ENCODE measurements at places on chromosomes 1 and 21.

DNA sequence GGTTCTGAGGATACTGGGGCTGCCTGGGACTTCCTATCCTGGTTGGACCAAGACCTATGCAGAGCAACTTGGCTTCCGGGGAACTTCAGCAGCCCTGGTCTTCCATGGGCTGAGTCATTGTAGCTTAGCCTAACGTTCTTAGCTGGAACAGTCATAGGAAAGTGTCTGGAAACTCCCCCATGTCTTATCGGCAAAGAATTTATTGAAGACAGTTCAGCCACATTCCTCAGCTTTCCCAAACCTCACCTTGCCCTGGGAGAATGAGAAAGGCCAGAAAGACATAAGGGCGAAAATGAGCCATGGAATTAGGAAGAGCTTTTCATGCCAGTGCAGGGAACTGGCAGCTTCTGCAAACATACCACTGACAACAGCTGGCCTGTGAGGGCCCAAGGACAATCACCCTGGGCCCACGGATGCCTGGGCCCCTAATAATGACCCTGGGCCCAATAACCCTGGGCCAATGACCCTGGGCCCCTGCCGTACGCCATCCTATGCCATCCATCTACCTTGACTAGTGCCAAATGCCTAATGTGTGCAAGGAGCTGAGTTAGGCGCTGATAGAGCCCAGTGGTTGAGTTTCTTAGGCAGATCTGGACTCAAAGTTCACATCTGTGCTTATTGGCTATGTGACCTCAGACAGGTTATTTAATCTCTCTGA lies 114.4 kb upstream of the GADD45A start:
- DNase-seq = no peak

DNA sequence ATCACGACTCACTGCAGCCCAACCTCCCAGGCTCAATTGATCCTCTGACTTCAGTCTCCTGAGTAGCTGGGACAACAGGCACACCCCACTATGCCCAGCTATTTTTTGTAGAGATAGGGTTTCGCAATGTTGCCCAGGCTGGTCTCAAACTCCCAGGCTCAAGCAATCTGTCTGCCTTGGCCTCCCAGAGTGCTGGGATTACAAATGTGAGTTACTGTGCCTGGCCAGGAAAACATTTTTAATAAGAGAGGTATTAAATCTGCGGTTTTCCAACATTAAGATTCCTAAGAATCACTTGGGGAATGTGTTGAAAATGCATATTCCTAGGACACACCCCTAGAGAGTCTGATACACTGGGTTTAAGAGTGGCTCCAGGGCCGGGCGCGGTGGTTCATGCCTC lies 8.7 kb downstream of the CSF1 start:
- no peak for DNase-seq

DNA sequence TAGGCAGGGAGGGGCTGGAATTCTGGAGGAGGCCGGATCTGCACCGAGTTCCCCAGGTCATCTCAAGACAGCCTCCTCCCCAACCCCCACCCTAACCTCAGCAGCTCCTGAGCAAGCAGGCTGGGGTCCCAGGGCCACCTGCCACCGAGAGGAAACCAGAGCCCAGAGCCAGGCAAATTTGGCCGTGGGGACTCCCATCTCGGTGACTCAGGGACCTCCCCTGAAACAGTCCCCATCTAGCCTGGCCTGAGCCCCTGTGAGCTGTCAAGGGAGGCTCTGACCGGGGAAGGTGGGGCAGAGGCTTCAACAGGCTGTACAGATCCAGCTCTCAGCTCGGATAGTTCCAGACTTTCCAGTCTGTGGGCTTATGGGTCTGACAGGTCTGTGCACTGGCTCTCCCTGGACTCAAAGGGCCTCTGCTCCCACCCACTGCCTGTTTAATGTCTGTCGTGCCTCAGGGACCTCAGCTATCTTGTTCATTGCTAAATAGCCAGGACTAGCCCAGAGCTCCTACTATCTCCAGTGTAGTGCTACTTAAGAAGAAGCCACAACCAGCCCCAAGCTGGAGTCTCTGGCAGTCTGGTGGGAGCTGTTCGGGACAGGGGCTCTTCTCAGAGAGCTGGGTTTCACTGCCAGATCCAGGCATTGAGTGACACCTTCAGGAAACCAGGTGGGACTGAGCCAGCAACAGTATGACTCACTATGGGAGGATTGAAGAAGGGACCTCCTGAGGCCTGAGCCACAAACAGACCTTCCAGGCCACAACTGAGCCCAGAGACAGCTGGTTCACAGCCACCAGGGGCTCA lies 25.6 kb downstream of the MATN1 start:
- no peak for DNase-seq

DNA sequence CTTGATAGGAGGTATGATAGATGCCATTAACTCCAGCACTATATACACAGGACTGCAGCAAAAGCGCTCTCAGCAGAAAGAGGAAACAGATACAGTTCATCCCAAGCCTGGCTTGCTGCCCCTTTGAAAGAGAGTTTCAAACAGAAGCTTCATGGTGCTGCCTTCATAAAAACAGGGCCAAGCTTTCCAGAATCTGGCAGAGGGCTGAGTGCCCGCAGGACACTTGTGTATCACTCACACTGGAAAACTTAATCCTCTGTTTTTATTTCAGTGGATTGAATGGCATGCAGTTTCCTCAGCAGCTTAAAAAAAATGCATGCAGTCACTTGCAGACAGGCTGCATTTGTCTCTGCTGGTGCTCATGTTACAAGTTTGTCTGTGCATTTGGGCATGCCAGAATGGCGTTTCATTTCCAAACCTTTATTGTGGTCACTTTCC lies 40.4 kb downstream of the KCNJ15 start:
- DNase-seq = no peak

- DNase-seq = no peak
Measured at GRCh38 chr1:24905355-24905978, 24.6 kb downstream of the RUNX3 start.

- no peak for DNase-seq
Measured at GRCh38 chr1:209567698-209568175, 15.8 kb upstream of the CAMK1G start.

GRCh38 chr1:224333309-224333926 lies 3.4 kb upstream of the NVL start:
- DNase-seq = no peak

- no peak for DNase-seq
Measured at GRCh38 chr1:22633697-22634463, 2.5 kb upstream of the C1QA start.

DNA sequence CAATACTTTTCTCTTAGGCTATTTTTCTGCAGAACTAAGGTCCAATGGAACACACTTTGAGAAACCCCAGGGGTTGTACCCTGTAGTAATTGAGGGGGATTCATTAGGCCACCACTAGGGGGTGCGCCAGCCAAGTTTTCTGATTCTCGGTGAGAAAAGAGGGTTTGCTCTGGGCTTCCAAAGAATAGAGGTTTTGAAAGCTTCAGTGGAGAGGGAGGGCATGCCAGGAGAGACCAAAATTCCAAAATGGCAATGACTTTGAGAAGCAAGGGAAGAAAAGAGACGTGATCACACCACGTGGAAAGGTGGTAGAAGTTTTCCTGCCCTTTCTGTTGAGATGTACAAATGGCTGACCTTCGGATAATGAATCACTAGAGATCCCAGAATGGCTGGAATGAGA lies 323.3 kb downstream of the RPS6KC1 start:
- DNase-seq = no peak

GRCh38 chr1:231806623-231807495 lies 180.3 kb downstream of the DISC1 start:
- no peak for DNase-seq

GRCh38 chr1:112998592-112999235 lies 42.7 kb upstream of the SLC16A1 start:
- DNase-seq = no peak

GRCh38 chr21:27515676-27516075 lies 548.8 kb upstream of the ADAMTS5 start:
- no peak for DNase-seq

DNA sequence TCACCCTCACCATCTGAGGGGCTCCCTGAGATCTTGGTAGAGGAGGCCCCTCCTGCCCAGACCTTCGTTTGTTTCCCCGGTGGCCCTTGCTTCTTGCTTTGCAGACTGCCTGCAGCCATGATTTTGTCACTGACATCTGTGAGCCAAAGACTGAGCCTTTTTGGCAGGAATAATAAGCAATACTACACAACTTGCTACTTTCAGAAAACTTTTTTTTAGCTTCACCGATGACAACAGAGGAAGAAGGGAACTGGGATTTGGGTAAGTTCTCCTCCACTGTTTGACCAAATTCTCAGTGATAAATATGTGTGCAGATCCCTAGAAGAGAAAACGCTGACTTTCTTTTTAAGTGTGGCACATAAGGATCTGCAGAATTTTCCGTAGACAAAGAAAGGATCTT lies 11.7 kb upstream of the CD101 start:
- DNase-seq = no peak

DNA sequence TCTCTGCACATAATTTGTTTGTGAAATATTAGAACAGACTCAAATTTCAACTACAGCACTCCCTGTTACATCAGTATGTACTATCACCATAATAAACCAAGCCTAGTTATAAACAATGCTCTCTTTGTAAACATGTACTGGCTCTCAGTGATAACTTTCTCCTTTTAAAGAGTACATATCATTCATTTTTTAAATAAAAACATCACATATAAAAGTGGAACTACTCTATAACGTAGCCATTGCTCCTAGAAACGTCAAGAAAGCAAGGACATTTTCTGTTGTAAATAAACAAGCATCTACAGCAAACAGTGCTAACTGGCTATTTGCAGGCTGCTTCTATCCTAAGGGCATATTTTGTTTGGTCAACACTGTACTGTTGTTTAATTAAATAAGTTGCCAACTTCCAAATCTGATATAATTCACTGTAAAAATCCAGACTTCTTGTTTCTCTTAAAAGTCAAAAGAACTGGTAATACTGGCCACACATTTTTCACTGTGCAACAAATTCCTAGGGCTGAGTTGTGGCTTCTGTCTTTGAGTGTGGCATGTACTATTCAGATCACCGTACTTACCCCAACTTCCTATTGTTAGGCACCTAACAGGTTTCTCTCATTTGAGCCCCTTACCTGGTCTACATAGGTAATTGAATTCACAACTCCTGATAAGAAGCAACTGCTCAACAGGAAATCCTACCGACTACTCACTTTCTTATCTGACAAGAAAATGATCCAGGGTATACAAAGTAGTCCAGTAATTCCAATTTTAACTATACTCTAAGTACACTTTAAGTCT lies 111.9 kb downstream of the DENND1B start:
- no peak for DNase-seq

GRCh38 chr1:242205622-242206489 lies 207.0 kb upstream of the MAP1LC3C start:
- DNase-seq = no peak

DNA sequence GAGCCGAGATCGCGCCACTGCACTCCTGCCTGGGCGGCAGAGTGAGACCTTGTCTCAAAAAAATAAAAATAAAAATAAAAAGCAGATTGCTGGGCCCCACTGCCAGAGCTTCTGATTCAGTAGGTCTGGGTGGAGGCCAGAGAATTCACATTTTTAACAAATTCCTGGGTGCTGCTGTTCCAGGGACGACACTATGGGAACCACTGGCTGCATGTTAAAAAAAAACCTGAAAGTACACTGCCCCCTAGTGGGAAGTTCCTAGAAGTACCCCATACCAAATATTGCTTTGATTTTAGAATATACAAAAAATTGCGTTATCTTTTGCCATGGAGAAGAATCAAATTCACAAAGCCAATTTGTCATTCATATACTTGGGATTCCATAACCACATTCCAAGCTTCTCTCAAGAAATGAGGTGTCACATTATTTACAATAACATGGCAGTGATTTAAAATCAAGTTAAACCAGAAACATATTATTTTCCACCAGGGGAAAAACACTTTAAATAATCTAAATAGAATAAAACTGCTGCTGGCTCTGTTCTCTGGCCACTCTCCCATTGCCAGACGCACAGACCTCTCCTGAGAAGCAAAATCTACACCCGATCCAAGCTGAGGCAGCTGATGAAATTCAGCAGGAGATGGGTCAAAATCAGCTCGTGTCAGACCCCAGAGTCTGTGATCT lies 27.4 kb downstream of the SYF2 start:
- DNase-seq = no peak

GRCh38 chr1:236144446-236145150 lies 2.3 kb downstream of the GPR137B start:
- no peak for DNase-seq
